OCI-M1 (cell line): ENCODE measurements at places on chromosomes 2 and 18.
A peak's percentile ranks its signal among the peaks of the same experiment; 100 is the strongest.

- DNase-seq, result no peak
Measured at GRCh38 chr18:63320975-63321265, 1.4 kb upstream of the BCL2 start.

GRCh38 chr2:211396815-211397214 is 840.4 kb downstream of the CPS1 start:
- DNase-seq, result no peak

DNA sequence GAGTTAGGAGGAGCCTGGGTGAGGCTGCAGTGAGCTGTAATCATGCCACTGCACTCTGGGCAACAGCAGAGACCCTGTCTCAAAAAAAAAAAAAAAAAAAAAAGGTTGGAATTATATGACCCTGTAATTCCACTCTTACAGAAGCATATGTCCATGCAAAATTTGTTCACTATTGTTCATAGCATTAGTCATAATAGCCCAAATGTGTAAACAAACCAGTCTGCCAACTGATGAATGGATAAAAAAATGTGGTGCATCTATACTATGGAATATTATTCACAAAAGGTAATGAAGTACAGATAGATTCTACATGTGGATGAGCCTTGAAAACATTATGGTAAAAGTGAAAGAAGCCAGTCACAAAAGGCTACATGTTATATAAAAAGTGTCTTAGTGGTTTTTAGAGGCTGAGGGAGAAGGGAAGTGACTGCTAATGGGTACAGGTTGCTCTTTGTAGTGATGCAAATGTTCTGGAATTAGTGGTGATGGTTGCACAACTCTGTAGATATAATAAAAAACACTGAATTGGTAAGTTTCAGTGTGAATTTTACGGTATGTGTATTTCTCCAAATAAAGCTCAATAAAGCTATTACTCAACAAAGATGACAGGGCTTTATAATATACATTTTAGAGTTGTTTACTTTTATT is 9.4 kb downstream of the COA5 start:
- no peak for DNase-seq

DNA sequence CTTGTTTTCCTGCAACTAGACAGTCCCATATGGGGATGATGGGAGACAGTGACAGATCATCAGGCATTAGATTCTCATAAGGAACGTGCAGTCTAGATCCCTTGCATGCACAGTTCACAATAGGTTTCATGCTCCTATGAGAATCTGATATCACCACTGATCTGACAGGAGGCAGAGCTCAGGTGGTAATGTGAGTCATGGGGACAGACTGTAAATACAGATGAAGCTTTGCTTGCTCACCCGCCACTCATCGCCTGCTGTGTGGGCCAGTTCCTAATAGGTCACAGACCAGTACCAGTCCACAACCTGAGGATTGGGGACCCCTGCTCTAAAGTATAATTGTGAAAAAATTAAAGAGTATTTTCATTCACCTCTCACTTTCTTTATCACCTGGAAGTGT is 23.6 kb upstream of the RAB1A start:
- no peak for DNase-seq

- DNase-seq, result peak; percentile 75
Measured at GRCh38 chr18:3179430-3180089, 40.2 kb downstream of the MYOM1 start.
